IPS DF 6.9 (cell line): ENCODE measurements at places on chromosomes 5 and 9.
A peak's percentile ranks its signal among the peaks of the same experiment; 100 is the strongest.

DNA sequence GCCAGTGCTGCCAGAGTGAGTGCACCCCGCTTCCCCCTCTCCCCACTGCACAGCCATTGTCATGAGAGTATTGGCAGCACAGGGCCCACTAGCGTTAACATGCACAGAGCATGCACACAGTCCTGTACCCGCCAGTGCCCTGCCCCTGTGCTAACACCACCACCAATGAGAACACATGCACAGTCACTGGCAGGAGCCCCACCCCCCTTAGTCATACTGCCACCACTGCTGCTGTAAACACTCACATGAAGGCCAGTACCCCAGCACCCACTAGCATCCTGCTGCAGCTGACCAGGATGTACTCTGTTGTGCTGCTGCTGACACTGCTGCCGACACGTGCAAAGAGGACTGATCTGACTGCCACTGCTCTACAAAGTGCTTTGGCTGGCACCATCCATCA, 19.5 kb upstream of the RANBP6 start:
- no peak for DNase-seq

- no peak for DNase-seq
Measured at GRCh38 chr9:3820643-3821042, 294.8 kb upstream of the RFX3 start.

DNA sequence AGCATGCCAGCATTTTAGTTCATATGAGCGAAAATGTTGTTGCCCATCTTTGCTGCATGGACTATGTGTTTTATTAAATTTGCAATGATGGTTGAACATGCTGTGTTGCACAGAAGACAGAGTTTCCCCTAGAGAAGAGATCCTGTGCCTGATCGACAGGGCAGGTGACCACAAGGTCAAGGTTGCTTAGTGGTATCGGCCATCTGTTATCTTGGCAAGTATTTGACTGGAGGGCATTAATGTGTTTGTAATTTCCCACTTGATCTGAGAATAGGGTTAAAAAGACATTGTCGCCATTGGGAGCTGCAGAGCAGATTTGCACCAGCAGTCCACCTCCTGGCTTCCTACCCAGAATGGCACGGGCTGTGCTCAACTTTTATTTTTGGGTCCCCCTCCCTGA, 1523.6 kb upstream of the WWC1 start:
- DNase-seq = no peak

DNA sequence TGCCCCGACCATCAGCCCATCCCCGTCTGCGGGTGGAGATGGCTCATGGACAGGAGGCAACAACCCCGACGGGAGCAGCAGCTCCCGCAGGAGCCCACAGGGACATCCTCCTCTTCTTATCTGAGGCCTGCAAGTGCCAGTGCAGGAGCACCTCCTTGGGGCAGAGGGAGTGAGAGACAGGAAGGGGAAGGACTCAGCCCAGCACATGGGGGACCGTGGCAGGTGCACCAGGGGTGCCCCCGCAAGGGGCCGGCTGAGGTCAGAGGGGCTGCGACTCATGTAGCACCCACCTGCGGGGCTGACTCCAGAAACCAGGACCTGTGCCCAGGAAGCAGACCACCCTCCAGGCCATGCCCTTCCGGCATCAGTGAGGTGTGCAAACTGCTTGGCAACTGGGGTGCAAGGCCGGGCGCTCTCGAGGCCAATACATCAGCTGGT, 259.8 kb upstream of the ADAMTS16 start:
- DNase-seq = no peak

- DNase-seq = no peak
Measured at GRCh38 chr5:136208916-136209315, 16.0 kb upstream of the SMIM32 start.

DNA sequence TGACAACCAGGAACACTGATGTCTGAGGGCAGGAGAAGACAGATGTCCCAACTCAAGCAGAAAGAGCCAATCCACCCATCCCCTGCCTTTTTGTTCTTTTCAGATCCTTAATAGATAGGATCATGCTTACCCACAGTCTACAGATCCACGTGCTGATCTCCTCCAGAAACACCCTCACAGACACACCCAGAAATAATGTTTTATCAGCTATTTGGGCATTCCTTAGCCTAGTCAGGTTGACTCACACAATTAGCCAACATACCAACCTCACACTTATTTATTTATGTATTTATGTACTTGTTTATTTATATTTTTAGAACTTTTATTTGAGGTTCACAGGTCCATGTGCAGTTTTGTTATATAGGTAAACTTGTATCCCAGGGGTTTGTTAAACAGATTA, 151.5 kb upstream of the IL12B start:
- no peak for DNase-seq

- no peak for DNase-seq
Measured at GRCh38 chr9:89375191-89375760, 57.0 kb downstream of the SECISBP2 start.

DNA sequence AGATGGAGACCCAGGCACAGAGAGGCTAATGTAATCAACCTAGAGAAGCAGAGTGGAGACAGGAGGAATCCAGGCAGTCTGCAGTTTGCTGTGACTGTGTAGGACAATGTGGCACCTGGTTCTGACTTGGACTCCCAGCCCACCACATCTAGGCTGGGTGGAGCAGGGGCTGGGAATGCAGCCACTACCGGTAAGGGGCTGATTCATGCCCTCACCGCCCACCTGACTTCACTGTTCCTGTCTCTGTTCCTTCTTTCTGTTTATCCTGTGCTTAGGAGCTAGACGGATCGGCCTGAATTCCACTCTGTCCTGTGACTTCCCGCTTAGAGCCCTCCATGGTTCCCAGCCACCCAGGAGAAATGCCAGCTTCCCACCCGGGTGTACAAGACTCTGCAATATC, 2.6 kb downstream of the PDLIM4 start:
- no peak for DNase-seq

DNA sequence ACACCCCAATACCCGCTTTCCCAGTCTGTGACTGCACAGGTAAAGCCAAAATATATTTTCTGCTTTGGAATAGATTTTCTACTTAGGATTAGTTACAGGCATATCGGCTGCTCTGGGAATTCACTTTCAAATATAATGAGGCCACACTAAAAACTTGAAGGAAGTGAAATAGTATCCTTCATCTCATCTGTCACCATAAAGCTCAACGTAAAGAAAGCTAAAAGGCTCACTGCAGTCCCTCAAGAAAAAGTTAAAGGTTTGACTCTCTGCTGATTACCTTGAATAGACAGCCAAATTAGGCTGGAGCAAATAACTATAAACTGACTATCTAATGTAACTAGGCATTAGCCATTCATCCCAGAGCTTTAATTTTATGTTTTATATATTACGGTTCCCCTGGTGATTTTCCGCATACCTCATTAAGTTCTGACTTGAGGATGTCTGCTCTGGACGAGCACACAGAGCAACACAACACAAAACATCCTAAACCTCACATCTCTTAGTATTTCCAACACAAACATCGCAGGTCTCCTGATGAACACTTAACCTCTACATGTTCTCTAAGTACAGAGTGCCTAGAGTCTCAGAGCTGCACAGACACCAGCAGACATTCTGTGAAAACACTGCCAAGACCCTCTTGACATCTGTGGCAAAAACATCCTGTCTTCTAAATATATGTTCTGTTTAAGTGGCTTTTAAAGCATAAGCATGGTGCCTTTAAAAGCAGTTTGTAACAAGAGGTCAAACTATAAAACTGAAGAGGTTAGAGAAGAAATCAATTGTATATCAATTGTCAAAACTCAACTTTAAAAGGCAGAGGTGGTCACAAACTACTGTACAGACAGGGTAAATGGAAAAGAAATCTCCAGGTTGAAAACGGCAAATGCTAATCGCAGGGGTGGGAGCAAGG, 35.4 kb downstream of the ELAVL2 start:
- no peak for DNase-seq

GRCh38 chr9:81072758-81073157, 616.6 kb downstream of the TLE1 start:
- DNase-seq = no peak

- peak; percentile 82 for DNase-seq
Measured at GRCh38 chr5:169980418-169981053, at the start of gene INSYN2B. Gene INSYN2B (minus strand): TSS chr5:169980495. CDS start chr5:169883898, 96,597 bp downstream.

GRCh38 chr9:89491694-89492093, 6.2 kb downstream of the SEMA4D start:
- no peak for DNase-seq

DNA sequence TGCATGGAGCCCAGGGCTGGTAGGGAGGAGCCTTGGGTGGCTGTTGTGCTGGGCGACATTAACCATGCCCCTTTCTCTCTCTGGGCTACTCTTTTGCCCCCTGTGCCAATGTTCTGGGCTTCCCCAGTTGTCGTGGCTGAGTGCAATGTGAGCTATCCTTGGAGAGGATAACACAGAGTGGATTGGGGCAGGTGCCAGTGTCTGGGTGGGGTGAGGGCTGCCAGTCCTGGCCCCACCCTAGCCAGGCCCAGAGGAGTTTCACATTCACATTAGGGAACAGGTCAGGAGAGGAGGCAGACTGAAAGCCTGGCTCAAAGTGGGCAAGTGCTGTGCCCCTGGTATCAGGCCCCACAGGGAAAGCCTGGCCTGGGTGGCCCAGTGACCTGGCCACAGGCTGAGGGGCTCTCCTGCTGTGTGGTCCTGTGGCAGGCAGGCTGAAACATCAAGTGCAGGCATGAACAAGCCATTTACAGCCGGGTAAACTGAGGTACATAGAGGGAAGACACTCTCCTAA, 7.5 kb upstream of the NDST1 start:
- DNase-seq = no peak

GRCh38 chr5:61332358-61332749, 296 bp downstream of the ZSWIM6 start:
- DNase-seq = no peak

DNA sequence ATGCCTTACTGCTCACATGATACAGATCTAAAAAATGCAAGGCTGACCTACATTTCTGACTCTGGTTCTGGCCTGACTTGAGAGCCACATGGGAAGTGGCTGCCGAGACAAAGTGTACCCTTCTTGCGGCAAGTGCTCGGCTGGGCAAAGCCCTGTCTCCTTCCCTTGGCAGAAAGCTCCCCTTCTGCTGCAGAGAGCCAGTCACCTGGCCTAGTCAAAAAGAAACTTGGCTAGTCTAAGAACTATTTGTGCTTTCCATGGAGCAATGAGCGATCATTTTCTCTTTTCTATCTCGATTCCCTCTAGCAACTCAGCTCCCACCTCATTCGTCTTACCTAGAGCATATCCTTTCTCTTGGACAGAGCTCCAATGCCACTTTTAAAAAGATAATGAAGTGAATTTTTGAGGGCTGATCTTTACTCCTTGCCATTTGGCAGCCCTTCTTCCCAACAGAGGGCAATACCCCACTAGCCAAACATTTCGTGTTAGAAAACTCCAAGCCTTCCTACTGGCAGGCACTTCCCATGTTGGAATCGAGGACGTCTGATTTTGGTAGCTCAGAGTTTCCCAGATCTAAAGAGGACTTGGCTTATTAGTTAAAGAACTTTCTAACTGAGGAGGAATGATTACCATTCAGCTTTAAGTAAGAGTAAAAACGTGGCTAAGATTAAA, 108.1 kb upstream of the PRRC1 start:
- DNase-seq = no peak

GRCh38 chr5:16781828-16782626, 154.1 kb downstream of the MYO10 start:
- DNase-seq = no peak

DNA sequence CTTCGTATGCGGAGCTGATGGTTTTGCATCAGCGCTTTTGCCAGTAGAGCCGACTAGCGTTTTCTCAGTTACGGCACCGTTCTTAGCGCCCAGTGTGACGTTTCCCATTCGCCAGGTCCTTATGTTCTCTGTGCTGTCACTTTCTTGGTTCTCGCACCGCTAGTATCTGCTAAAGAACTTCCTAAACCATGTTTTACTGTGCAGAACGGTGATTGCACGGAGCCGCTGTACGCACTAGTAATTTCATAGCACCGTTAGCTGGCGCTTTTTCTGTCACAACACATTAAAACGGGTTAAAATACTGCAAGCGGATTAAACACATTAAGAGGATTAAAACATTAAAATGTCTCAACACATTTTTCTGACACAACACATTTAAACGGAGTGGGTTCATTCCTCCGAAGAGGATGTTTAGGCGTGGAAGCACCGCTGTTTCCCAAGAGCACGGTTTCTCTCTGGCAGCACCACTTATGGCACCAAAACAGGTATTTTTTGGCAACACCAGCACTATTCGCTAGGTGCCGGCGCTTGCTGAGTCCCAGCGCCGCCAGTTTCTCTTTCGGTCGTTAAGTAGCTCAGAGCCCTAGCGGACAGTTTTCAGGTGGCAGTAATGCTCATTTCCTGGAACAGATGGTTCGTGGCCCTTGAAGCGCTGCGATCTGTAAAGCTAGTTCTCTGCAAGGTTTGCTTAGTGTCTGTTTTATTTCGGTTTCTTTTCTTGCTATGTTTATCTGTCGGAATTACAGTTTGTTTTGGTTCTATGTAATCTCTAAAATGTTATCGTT, 20.3 kb downstream of the ANXA2R start:
- no peak for DNase-seq

- DNase-seq = no peak
Measured at GRCh38 chr5:169265888-169266287, 35.1 kb downstream of the SLIT3 start.

DNA sequence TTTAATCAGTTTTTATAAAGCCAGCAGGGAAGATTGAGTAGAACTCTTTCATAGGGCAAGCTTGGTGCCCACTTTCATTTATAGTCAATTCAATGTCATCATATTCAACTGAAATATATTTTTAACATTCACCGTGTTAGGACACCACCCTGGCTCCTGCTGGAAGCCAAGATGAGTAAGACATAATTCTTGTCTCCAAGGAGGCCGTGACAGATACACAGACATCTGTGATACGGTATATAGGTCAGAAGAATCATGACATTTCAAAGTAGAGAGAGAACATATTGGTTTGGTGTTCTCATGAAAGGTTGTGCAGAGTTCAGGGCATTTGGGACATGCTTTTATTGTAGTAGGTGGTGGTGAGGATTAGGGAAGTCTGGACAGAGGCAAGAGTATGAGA, 120.1 kb downstream of the CMYA5 start:
- no peak for DNase-seq

- no peak for DNase-seq
Measured at GRCh38 chr5:134236318-134236717, 10.4 kb upstream of the PPP2CA start.

DNA sequence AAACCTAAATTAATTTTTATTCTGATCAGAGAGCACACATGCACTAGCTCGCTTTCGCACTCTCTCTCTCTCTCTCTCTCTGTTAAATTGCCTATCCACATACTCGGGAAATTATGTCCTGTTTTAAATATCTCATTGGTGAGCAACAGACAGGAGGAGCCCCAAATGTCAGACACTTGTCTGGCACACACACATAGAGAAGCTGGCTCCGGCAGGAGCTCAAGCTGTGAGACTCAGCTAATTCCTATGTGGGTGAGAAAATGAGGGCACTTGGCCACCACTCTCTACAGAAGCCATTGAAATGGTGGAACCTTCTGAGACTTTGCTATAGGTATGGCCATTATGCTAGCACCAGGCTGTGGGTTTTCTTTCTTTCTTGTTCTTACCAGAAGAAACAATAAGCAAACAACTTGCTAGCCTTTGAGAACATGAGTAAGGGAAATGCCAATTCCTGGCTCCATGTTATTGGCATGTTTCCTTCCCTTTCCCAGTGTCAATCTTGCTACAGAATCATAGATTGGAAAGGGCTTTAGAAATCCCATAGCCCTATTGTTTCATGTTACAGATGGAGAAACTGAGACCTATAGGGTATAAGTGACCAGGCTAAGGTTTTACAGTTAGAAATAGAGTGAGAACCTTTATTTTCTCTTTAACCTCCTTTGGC, 9.0 kb downstream of the RFX3 start:
- no peak for DNase-seq

- no peak for DNase-seq
Measured at GRCh38 chr5:8993031-8993430, 552.8 kb downstream of the SEMA5A start.

- peak; percentile 25 for DNase-seq
Measured at GRCh38 chr5:146291421-146292074, 47.1 kb upstream of the POU4F3 start.

GRCh38 chr5:65061250-65061973, 292.7 kb downstream of the CWC27 start:
- no peak for DNase-seq
